Left cardiac atrium (tissue), 4 donors: ENCODE measurements at places on chromosomes 7 and 10. TPM values are rescaled to one million over a fixed set of nuclear protein-coding genes. Genes with fewer than 3 reads are reported as not detected.

The SMKR1 gene
- not detected for total RNA-seq

- no peak for DNase-seq
These were observed 25.3 kb upstream of the SMIM30 start for GRCh38 chr7:113143486-113144257.

DNA sequence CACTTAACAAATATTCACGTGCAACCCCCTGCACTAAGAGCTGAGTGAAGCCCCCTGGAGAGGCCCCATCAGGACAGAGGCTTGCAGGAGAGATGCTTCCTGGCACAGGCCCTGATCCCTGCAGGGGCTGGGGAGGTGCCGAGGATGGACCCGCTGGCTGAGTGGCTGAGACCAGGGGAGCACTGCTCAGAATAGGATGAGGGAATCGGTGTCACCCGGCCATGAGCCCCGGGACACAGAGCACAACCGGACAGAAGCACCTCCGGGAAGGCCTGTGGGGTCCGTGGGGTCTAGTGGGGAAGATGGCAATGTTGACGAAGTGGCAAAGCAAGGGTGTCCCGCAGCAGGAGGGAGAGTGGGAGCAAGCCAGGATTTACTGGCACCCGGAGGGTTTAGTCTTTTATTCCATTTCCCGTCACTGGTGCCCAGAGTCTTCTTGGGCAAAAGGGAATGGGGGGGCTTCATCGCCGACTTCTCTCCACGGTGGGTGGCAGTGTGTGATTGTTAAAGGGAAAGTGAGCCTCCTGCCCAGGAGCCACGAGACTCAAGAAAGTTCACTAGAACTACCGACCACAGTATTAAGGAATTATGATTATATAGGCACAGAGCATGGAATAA, 140.7 kb downstream of the ADARB2 start:
- DNase-seq: no peak

- no peak for DNase-seq
These were observed 72.8 kb upstream of the NXPH1 start for GRCh38 chr7:8360564-8361153.
